Stomach (tissue), 19 donors: ENCODE measurements at places on chromosomes 12 and 14. TPM values are rescaled to one million over a fixed set of nuclear protein-coding genes. Genes with fewer than 3 reads are reported as not detected.

GRCh38 chr14:104876251-104876699 is 11.2 kb downstream of the CEP170B start:
- peaks cover 27% of the 10 kb centered on the region for H3K4me1 ChIP-seq
- H3K4me3 ChIP-seq = no peak overlapping the region
- no peak for DNase-seq
- no peaks in the 10 kb centered on the region for H3K27me3 ChIP-seq
- H3K36me3 ChIP-seq = peaks cover 16% of the 10 kb centered on the region

- no peaks in the 10 kb centered on the region for H3K27me3 ChIP-seq
- H3K36me3 ChIP-seq = peaks cover 86% of the 10 kb centered on the region
- DNase-seq = no peak
- peaks cover 3% of the 10 kb centered on the region for H3K4me1 ChIP-seq
- H3K4me3 ChIP-seq = no peak overlapping the region
- no peak overlapping the region for H3K27ac ChIP-seq
These were observed 10.3 kb upstream of the PGAM5 start for GRCh38 chr12:132700212-132700822.

- no peaks in the 10 kb centered on the region for H3K36me3 ChIP-seq
- peaks cover 13% of the 10 kb centered on the region for H3K4me1 ChIP-seq
- DNase-seq = no peak
- H3K27me3 ChIP-seq = no peaks in the 10 kb centered on the region
These were observed 7.0 kb downstream of the AQP6 start for GRCh38 chr12:49979791-49980190.

DNA sequence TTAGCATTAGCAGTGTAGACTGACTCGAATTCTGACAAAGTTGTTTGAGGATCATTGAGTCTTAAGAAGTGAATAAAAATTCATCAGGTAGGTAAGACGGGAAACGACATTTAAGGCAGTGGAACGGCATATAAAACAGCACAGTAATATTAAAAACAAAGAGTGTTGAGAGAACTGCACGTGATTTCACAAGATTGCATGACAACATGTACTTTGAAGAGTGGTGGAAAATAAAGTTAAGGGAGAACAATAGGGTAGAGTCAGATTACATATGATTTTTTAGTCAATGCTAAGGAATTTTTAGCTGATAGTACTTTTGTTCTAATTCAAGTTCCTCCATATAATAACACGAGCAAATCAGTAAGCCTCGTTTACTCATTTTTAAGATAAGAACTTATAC is 115.4 kb downstream of the SOX5 start:
- H3K4me1 ChIP-seq = no peaks in the 10 kb centered on the region
- no peak for DNase-seq
- H3K27me3 ChIP-seq = no peaks in the 10 kb centered on the region
- H3K36me3 ChIP-seq = no peaks in the 10 kb centered on the region
- H3K4me3 ChIP-seq = no peak overlapping the region
- no peak overlapping the region for H3K27ac ChIP-seq

The TAS2R50 gene
- total RNA-seq = not detected

DNA sequence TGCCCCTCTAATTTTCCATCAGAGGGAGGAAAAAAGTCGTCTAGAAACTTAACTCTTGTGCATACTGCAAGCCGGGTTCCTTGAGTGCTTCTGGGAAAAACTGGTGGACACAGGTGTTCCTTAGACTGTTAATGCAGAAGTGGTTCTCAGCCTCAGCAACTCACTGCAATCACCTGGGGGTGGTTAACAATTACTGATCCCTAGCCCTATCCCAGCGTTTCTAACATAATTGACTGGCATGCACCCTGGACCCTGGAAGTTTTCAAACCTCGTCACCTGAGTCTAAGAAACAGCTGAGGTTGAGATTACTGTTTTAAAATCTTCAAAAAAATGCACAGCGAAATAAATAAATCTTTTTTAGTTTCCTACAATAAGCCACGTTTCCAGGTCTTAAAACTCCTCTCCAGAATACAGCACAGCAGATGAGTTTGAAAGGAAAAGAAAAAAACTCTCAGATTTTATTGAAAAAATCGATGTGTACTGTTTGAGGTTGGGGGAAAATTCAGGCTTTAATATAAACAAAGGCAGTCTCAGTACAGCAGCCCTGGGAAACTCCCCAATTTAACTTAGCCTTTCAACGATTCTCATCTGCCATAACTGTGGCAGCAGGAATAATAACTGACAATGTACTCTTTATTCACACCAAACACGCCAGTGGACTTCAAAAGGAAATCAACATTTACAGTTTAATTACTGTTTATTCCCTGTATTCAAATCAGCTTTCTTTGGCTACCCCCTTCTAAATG is 45.4 kb downstream of the PHLDA1 start:
- no peaks in the 10 kb centered on the region for H3K27me3 ChIP-seq
- H3K4me1 ChIP-seq = no peaks in the 10 kb centered on the region
- no peak overlapping the region for H3K27ac ChIP-seq
- DNase-seq = no peak
- no peak overlapping the region for H3K4me3 ChIP-seq
- H3K36me3 ChIP-seq = no peaks in the 10 kb centered on the region

The NANOG gene
- not detected for total RNA-seq
